ENCODE measurements at places on chromosomes 4 and X. TPM values are rescaled to one million over a fixed set of nuclear protein-coding genes. Genes with fewer than 3 reads are reported as not detected.

DNA sequence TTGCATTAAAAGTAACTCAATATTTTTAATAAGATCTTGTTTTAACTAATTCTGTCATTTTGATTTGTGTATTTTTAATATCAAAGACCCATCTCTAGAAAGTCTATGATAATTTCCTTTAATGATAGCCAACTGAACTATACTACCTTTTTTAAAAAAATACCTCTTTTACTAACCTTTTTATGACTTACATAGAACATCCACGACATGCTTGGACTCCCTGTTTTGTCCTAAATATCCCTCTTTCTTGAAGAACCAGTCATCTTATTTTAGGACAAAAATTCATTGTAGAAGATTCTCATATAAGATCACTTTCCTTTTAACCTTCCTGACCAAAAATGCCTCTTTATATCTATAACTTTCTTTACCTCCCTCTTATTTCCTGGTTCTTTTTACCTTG lies 76.8 kb upstream of the GC start:
- no peak for ATAC-seq

KDM6A gene
- 33.1 TPM for total RNA-seq

GRCh38 chr4:123462007-123462406 lies 65.4 kb downstream of the SPRY1 start:
- ATAC-seq: no peak

DNA sequence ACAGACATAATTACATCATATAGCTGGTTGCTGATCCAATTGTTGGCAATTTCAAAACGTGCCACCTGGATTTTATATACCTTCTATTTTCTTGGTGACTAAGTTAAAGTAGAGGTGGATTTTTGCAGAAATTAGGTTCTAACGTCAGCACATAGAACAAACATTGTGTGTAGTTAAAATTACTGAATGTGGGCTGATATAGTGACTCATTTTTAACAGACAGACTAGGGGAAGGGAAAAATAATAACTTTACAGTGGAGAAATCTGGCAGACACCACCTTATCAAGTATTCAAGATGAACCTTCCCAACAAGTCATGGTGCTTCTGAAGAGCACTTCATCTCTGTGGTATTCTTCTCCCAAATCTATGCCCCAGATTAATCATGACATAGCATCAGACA lies 134.5 kb downstream of the UCHL1 start:
- no peak for ATAC-seq

DNA sequence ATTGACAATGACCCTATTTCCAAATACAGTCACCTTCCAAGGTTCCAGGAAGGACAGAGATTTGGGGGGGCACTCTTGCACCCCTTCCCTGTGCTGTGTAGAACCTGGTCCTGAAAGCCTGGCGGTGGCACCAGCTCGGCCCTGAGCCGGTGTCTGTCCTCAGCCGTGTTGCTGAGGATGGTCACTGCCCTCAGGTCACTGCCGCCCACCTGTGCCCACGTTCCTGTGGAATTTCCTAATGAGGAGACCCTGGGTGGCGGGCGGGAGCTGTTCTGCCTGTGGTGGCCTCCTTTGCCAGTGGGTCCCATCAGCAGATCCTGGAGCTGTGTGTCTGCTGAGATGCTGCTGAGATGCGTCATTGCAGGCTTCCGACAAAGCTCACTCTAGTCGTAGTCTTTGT lies 32.9 kb downstream of the NELFA start:
- no peak for ATAC-seq

GRCh38 chr4:75823812-75824211 lies 78.4 kb downstream of the PPEF2 start:
- no peak for ATAC-seq

RPL34 gene
- total RNA-seq: 2,007 TPM

DNA sequence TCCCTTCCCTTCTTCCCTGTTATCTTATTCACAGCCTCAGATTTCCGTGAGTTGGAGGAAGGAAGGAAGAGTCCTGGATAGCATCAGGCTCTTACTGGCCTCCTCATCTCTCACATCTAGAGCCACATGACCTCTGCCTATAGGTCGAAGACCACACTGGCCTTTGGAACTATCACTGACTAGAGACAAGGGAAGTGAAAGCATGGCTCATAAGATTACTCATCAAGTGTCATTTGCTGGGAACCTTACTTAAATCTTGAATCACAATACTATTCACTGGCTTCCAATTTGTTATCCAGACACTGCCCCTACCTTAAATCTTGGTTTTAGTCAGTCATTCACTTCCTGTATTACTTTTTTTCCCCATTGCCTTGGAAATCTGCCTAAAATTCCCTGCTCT lies 61.6 kb upstream of the MTMR8 start:
- ATAC-seq: peak; percentile 78

DNA sequence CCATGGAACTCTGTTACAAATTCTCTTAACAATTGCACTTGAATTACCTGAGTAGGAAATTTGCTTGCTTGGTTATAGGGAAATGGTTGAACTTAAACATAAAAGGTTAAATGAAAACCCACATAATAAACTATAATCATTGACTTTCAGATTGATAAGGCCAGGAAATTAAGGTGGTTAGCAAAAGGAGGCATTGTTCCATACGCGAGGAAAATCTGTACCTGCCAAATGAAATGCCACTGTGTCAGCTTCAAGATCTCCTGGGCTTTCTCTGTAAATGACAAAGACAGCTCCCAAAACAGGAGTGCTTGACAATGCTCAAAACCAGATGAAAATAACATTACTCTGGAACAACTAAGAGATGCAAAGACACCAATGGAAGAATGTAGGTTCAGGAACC lies 125.5 kb upstream of the KLF3 start:
- ATAC-seq: no peak

DNA sequence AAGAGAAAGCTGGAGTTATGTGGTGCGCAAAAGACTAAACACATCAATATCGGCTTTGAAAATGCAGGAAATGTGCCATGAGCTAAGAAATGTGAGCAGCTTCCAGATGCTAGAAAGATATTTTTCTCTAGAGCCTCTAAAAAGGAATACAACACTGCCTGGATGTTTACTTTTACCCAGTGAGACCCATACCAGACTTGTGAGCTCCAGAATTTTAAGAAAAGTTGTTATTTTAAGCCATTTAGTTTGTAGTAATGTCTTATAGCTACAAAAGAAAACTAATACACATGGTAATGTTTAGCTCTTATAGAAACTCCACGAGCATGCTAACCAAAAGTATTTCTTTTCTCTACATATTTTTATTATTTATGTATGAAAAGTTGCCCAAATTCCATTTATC lies 1389.4 kb downstream of the C4orf33 start:
- no peak for ATAC-seq

CCDC160 gene
- total RNA-seq: not detected

- ATAC-seq: peak; percentile 5
These were observed 25.9 kb upstream of the FGFR3 start for GRCh38 chr4:1767061-1767769.

- no peak for ATAC-seq
These were observed 2480.2 kb downstream of the PCDH7 start for GRCh38 chr4:33200377-33200776.

SPIN2A gene
- 0.76 TPM for total RNA-seq

MAGEB17 gene
- total RNA-seq: not detected

CPZ gene
- total RNA-seq: not detected

CXCL5 gene
- not detected for total RNA-seq

DGAT2L6 gene
- not detected for total RNA-seq

PPP2R2C gene
- not detected for total RNA-seq

DNA sequence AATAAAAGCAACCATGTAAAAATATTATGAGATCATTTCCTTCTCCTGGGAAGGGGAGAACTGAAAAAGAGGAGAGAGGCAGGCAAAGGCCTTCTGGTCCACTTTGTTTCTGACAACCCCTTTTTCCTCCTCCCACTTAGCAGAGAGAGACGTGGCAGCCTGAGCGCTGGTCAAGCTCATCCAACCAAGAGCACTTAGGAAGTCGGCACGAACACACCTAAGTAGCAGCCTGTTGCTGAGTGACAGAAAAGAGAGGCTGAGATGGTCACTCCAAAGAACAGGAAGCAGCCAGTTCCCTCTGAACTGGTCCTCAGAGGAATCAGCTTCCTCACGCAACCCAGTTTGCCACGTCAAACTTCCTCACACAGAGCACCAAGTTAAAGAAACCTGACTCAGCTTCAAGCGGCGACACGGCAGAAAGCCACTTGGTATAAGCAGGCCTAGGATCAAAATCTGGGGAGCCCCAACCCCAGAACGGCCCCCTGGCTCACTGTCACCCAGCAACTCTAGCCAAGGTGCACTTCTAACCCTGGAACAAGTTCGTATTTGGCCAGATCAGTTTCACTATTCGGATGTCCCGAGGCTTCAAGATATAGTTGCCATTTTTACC lies 861 bp downstream of the SEC24D start:
- peak; percentile 70 for ATAC-seq

EIF1AX gene
- total RNA-seq: 106 TPM

RAB40AL gene
- 0.64 TPM for total RNA-seq

GRCh38 chrX:71111141-71111843 lies at the start of gene IL2RG:
TSS of gene IL2RG (minus strand) at chrX:71111577. CDS start at chrX:71111539, 38 bp downstream.
- ATAC-seq: peak; percentile 84

CISD2 gene
- total RNA-seq: 24.6 TPM

KCTD8 gene
- total RNA-seq: not detected

TMEM154 gene
- total RNA-seq: 8.6 TPM
